Urinary bladder (tissue), 4 donors: ENCODE measurements at places on chromosomes 1 and 21. TPM values are rescaled to one million over a fixed set of nuclear protein-coding genes. Genes with fewer than 3 reads are reported as not detected.

CFHR4 gene
- not detected for total RNA-seq

PPP1R15B gene
- total RNA-seq, result 45.2 TPM

SLC25A44 gene
- total RNA-seq, result 5.7 TPM

MFAP2 gene
- total RNA-seq, result 33.3 TPM

SLX9 gene
- 7.1 TPM for total RNA-seq

RGS13 gene
- total RNA-seq, result 3.4 TPM

ANGPTL1 gene
- total RNA-seq, result 47.5 TPM

MTARC1 gene
- total RNA-seq, result 12.2 TPM

DYRK3 gene
- total RNA-seq, result 12.8 TPM

S100A14 gene
- total RNA-seq, result 8.1 TPM

RNF186 gene
- total RNA-seq, result not detected

BGLAP gene
- 0.42 TPM for total RNA-seq

HENMT1 gene
- 11.4 TPM for total RNA-seq

HTR6 gene
- not detected for total RNA-seq
